Activated CD4-positive, alpha-beta T cell treated with anti-CD3 and anti-CD28 coated beads for 48 hours (primary cell): ENCODE measurements at places on chromosomes 4 and X.
A peak's percentile ranks its signal among the peaks of the same experiment; 100 is the strongest.

DNA sequence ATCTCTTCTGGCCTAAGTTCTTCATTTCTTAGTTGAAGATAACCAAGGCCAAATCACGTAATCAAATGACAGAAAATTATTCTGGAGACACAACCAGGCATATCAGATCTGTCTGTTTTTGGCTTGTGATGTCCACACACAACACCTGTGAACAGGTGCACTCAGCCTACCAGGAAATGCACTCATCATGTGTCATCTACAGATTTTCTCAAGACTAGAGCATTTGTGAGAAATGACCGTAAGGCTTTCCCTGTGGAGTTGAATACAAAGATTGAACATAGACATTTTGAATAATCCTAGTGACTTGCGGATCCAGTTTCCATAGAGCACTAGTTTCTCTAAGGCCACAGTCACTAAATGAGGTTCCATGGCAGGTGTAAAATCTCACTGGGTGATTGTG lies 26.7 kb upstream of the CXCL8 start:
- DNase-seq: no peak

GRCh38 chrX:38216642-38217041 lies 4.0 kb downstream of the SRPX start:
- no peak for DNase-seq

GRCh38 chrX:72273718-72274117 lies 3.3 kb downstream of the RPS4X start:
- DNase-seq: peak; percentile 30

DNA sequence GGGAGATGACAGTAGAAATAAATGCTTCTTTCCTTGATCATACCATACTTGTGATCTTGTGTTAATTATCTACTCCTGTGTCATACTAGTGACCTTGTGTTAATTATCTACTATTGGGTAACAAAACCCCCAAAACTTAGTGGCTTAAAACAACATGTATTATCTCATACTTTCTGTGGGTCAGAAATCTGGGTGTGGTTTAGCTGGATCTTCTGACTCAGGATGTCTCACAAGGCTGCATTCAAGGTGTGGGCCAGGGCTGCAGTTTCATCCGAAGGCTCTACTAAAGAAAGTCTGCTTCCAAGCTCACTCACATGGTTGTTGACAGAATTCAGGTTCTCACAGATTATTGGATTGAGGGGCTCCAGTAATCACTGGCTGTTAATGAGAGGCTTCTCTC lies 70.3 kb upstream of the NDP start:
- DNase-seq: no peak

DNA sequence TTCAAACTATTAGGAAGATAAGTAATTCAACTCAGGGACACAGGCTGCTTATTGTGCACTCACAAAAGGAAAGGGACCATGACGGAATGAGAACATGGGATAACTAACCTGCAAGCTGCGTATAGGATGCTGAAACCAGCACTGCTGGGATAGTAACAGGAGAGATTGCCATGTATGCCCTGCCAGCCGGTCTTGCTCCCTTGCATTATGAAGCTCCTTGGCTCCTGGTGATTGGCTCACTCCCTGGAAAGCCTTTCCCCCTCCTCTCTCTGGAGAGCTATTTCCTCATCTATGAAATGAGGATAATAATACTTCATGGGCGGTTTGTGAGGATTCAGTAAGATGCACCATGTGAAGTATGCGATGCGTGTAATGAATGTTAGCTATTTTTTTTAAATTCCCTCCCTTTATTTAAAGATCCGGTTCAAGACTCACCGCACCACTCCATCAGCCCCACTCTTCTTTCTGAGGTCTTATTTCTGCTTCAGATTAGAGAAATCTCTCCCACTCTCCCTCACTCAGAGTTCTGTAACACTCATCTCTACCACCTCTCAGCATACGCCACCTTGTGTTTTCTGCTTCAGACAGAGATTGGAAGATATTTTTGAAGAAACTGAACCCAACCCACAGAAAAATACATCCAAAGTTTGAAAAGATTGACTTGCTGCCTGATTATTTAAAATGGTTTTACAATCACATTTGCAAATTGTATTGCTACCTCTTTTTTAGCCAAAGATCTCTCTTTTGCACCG lies 18.4 kb downstream of the MSMO1 start:
- DNase-seq: no peak

GRCh38 chr4:100838286-100838685 lies 320.5 kb upstream of the EMCN start:
- no peak for DNase-seq
